ENCODE measurements at places on chromosomes 7 and 10.
A peak's percentile ranks its signal among the peaks of the same experiment; 100 is the strongest.

GRCh38 chr10:80968903-80969302 lies 431.2 kb downstream of the SH2D4B start:
- no peak for DNase-seq

DNA sequence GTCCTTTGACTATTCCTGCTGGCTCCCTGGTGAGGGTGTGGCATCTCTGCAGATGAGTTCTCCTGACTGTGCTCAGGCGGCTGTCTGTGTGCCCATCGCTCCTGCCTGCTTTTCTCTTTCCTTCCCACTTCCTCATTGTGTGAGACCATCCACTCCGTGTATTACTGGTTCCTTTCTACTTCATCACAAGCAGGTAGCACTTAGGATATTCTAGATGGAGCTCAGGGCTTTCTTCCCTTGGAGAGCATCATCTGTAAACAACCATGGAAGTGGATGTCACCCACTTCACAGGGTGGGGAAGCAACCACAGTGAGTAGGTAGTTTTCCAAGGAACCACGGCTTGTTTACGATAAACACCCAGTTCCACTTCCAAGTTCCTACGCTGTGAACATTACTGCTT lies 15.7 kb downstream of the DNAJB6 start:
- no peak for DNase-seq

DNA sequence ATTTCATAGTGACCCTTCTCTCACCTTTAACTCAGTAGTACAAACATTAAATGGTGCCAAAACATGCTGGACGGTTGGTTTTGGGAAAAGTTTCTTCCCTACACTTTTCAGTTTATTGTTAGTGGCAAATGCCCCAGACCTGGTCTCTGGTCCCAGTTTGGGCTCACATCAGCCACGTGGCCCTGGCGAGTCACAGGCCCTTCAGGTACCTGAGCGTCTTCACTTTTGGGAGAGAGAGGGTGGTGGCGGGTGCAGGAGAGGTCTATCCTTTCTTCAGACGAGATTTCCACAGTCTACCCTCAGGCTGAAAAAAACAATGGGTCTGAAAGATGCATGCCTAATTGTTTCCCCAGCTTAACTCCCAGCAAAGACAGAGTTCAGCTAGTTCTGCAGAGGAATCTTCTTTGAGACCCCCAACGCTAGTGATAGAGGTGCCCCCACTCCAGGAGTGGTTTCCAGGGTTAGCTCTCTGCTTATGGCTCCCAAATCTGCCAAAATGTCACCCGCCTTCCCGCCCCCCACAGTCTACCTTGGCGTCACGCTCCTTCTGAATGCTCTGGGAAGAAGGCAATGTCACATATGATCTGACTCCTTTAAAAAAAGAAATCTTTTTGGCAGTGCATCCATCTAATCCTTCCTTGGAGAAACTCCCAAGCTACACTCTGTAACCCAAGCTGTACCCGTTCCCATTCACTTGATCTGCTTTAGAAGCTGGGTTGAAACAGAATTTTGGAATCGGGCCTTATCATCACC lies 384.8 kb upstream of the FOXK1 start:
- DNase-seq, result no peak

DNA sequence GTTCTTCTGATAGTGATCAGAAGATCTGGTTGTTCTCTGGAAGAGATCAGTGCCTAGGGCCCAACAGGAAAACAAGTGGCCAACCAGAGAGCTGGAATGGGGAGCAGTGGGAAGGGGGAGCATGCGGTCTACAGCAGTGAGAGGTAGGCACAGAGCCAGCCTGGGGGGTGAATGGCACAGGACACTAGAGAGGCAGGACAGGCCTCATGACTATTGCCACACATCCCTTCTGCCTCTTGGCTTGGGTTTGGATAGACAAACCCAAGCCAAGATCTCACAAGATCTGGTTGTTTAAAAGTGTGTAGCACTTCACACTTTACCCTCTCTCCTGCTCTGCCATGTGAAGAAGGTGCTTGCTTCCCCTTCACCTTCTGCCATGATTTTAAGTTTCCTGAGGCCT lies 224.4 kb downstream of the ARHGAP12 start:
- DNase-seq, result no peak

DNA sequence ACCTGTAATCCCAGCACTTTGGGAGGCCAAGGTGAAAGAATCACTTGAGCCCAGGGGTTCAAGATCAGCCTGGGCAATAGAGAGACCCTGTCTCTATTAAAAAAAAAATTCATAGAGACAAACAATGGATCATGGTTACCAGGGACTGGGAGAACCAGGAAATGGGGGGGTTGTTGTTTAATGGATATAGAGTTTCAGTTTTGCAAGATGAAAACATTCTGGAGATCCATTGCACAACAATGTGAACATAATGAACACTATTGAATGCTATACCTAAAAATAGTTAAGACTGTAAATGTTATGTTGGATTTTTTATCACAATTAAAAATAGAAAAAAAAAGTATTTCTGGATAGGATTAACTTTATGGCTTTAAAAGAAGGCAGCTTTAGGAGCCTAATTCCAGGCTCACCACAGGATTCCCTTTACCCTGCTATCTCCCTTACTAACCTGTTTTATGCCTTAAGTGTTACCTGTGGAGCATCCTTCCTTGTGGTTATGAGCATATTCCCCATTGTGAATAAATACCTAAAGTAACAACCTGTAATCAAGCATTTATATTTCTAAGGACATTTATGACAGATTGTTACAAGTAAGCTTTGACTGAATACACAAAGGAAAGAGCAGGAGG lies 45.1 kb upstream of the SGCE start:
- no peak for DNase-seq

DNA sequence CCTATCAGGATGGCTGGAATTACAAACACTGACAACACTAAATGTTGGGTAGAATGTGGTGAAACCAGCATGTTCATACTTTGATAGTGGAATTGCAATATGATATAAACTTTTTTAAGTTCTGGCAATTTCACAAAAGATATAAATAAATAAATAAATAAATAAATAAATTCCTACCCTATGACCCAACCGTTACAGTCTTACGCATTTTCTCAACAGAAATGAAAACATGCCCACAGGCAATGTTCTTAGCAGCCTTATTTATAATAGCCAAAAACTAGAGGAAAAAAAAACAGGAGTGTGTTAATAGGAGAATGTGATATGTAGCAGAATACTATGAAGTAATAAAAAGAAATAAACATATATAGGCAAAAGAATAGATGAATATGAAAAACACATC lies 318.9 kb downstream of the IPMK start:
- no peak for DNase-seq

DNA sequence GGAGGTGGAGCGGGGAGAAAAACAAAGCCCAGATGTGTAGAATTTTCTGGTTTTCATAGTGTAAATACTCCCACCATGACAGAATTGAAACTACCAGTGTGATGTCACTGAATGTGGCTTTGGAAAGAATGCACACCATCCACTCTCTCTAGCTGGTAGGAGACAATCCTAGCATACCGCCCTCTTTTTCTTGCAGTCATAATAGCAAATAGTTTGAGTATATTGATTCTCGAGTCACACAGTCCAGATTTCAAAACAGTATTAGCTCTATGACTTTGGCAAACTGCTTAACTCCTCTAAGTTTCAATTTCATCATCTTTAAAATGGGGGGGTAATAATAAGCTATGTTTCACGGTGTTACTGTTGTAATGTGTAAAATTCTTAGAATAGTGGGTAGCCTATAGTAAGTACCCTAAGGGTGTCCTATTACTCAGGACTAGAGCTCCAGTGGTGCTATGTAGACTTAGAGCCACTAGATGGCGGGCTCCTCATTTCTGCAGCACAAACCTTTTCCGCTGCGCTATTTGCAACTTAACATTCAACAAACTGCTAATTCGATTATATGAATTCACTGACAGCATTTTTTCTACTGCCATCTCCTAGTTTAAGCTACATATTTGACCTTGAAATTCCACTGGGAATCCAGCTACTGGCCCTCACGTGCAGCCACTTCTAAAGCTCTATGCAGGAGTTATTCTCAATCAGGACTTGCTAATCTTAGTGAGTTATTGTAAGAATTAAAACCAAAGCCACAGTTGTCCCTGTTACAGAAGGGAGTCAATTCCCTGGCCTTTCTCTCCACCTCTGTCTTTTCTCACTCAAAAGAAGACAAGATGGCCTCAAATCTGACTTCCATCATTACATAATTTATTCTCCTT lies 18.7 kb downstream of the TAS2R40 start:
- peak; percentile 96 for DNase-seq

DNA sequence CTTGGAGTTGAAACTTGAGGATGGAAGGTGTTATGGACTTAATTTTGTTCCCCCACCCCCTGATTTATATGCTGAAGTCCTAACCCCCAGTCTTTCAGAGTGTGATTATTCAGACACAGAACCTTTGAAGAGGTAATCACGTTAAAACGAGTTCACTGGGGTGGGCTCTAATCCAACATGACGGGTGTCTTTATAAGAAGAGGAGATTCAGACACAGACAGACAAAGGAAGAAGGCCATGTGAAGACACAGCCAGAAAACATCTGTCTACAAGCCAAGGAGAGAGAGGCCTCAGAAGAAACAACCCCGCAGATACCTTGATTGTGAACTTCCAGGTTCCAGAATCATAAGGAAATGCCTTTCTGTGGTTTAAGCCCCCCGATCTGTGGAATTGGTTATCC lies 37.0 kb downstream of the GHRHR start:
- no peak for DNase-seq

All from fibroblast of skin of back (primary cell).